Skeletal muscle cell (primary cell): ENCODE measurements at places on chromosomes 11 and 22.
A peak's percentile ranks its signal among the peaks of the same experiment; 100 is the strongest.

DNA sequence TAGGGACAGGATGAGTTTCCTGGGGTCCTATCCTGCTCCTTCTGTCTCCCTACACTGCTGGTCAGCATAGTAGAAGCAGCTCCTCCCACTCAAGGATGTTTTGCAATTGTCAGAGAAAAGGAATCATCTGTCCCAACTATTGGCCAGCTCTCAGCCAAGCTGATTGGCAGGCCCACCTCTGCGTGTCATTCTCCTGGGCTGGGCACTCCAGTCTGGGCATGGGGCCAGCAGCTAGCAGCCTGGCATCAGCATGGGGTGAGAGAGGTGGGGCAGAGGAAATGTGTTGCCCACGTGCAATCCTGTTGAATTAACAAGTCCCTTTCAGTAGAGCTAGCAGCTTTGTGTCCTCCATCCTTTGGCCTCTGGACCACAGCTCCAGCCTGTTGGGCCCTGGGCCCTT, 14.1 kb downstream of the ANKK1 start:
- DNase-seq, result no peak

DNA sequence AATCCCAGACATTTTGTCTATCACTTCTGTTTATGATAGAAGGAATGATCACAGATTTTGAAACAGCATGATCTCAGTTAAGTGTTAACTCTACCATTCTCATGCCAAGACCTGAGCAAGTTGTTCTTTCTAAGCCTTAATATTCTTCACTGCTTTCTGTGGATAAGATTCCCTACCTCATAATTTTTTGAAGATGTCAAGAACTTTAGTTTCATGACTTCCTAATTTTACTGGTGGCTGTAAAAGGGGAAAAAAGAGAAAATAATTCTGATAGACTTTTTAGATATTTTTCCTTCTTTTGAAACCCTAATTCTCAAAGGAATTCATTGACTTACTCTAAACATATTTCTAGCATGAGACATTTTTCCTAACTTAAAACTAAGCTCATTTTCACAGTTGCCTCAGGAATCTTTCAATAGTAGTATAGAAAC, 520.0 kb upstream of the LUZP2 start:
- peak; percentile 39 for DNase-seq

GRCh38 chr11:43410394-43410793, 51.7 kb downstream of the TTC17 start:
- DNase-seq, result no peak

GRCh38 chr11:112294688-112295340, 34.2 kb upstream of the PLET1 start:
- no peak for DNase-seq

GRCh38 chr11:76030286-76030685, 176.0 kb downstream of the WNT11 start:
- DNase-seq, result peak; percentile 53

DNA sequence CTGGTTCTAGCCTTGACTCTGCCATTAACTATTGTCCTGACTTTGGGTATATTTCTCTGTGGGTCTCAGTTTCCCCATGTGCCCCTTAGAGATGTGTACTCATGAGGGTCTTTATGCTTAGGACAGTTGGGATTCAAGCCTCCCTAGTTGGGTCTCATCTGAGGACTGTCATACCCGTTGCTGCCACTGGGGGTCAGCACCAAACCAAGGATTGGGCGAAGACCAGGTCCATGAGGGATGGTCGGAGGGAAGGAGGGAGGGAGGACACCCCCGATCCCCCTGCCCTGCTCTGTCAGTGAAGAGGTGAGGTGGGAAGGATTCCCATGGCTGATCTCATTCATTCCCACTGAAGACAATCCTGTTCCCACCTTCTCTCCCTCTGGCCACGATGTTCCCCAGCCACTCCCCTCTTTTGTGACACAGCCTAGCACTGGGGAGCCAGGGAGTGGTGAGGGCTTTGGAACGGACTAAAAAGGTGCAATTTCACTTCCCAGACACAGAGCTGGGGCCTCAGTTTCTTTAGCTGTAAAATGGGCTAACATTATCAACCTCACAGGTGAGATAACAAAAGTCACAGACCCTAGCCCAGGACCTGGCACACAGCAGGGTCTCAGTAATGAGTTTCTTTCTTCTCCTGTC, 12.4 kb upstream of the KLHL35 start:
- DNase-seq, result no peak

GRCh38 chr11:119774172-119774763, 45.3 kb upstream of the NECTIN1 start:
- DNase-seq, result no peak

DNA sequence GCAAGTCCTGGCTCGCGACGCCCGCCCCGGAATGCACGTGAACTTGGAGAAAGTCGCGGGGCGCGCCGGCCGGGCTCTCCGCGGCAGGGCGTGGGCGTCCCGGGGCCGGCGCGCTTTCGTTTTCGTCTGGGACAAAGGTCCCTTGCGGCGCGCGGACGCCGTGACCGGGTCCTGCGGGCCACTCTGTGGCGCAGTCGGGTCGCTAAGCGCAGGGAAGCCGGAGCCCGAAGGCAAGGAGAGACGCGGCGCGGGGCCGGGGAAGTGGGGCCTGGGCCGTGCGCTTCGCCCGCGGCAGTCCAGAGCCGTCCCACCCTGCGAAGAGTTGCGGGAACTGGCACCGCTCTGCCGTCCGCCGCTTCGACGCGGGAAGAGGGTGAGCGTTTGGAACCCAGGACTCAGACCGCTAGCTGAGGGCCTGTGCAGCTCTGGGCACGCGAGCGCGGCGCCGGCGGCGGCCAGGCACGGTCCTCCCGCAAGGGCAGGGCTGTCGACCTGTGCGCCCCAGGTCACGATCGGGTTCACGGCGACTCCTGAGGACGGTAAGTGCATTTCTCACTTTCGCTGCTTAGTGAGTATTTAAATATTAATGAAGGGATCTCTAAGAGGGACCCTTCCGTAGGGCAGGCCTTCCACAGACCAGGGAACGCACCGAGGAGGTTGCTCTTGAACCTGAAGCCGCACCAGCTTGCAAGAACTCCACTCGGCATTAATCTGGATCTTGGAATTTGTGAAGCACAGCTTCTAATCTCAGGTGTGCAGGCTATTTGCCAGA, 78.0 kb upstream of the PPARA start:
- DNase-seq, result no peak

GRCh38 chr22:23182309-23183060, 2.2 kb downstream of the BCR start:
- DNase-seq, result no peak

GRCh38 chr22:46844606-46845210, 82.3 kb downstream of the TBC1D22A start:
- DNase-seq, result no peak

DNA sequence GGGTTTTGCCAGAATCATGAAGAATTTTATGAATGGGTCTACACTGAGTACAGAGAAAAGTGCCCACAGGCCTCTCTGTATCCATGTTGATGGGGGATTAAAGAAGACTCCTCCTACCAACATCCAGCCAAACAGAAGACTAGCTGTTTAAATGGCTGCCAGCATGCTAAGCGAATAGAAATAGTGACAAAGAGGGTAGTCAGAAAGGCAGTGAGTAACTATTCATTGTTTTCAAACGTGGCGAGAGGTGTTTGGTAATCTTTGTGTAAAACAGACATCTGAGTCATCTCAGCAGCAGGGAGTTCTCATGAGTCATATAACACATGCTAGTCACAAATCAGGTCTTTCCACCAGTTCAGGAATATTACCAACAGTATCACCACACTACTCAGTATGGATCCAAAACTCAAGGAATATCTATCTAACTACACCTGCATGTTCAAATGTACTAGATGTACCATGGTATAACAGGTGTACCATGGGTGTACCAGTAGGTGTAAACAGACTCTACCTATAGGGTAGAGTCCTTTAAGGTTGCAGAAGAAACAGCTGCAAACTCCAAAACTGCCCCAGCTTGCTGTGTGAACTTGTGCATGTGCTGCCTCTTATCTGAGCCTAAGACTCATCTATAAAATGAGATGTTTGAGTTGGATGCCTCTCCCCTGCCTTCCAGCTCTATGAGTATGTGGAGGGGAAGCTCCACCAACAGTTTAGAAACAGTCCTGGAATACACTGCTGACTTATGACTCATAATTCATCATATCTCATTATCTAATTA, 82.0 kb downstream of the SLC1A2 start:
- peak; percentile 96 for DNase-seq

DNA sequence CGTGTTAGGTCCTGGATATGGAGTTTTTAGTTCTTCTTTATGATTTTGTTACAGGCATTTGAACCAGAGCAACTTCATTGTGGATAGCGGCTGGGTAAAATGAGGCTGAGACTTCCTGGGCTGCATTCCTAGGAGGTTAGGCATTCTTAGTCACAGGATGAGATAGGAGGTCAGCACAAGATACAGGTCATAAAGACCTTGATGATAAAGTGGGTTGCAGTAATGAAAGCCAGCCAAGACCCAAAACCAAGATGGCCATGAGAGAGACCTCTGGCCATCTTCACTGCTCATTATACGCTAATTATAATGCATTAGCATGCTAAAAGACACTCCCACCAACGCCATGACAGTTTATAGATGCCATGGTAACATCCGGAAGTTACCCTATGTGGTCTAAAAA, 23.4 kb upstream of the CLMP start:
- no peak for DNase-seq

DNA sequence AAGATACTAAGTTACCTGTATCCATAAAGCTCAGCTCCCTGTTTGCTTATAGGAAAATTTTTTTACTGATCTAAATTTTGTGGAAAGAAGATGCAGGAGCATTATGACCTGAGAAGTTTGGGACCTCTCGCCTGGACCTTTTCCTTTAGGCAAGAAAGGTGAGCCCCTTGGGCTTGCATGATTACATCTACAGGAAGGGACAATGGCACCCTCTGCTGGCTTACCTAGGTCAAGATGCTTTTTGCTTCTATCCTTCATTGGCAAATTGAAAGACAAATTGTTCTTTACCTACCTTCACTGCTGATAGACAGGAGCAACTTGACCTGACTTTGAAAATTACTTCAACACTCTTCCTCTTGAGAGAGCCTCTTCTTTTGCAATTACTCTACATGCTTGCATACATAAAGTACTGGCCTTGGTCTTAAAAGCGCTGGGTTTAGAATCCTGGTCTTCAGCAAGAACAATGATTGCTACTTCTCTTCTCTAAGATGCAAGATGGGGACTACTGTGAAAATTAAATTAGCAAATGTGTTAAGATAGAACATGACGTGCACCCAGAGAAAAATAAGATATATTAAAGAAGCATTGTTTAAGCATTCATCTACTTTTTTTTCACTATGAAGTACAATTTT, 147.2 kb downstream of the TRPC6 start:
- DNase-seq, result no peak

GRCh38 chr11:117701781-117702180, 95.2 kb downstream of the DSCAML1 start:
- DNase-seq, result no peak

DNA sequence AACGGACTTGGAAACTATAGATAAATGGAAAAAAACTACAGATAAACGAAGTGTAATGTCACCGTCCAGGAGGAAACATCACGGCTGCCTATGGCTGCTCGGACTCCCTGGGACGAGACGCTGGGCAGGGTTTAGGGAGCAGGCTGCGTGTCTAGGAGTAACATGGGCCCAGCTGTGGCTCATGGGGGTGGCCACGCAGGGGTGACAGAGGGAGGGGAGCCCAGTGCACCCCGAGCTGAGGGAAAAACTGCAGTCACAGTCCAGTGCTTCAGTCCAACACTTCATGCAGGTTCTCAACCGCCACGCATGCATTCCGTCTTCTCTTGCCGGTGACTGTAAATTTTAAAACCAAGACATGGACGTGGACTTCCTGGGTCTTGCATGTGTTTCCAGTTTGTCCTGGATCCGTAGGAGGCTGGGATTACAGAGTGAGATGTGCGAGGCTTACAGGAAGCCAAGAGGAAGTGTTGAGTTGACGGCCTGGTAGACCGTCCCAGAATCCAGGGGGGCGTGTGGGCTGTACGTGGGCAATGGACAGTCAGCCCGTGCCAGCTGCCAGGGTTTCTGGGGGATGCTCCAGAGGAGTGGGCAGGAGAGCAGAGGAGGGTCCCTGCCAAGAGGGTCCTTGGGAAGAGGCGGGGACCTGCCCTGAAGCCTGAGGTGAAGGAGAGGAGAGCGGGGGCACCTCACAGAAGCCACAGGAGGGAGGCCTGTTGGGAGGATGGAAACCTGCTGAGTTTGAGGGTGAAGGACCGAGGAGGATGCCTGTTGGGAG, 691.4 kb downstream of the BRD1 start:
- no peak for DNase-seq

DNA sequence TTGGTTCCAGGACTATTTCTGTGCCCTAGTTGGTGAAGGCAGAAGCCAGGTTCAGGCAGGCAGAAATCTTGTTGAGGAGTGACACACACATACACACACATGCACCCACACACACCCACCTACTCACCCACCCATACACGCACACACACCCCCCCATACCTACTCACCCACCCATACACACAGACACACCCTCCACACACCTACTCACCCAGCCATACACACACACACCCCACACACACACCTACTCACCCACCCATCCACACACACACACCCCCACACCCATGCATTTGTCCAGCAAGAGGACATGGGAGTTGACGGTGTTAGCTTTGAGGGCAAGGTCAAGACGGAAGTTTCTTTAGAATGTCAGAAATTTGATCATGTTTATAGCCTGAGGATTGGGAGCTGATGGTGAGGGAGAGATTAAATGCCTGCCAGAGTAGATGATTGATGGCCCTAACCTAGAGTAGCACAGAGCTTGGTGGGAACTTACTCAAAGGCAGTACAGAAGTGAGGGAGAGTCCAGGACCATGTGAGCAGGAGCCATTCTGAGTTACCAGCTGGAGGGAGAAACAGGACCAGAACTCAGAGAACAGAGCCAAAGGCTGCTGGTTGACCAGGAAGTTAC, 68.9 kb downstream of the CYB5R2 start:
- DNase-seq, result no peak

DNA sequence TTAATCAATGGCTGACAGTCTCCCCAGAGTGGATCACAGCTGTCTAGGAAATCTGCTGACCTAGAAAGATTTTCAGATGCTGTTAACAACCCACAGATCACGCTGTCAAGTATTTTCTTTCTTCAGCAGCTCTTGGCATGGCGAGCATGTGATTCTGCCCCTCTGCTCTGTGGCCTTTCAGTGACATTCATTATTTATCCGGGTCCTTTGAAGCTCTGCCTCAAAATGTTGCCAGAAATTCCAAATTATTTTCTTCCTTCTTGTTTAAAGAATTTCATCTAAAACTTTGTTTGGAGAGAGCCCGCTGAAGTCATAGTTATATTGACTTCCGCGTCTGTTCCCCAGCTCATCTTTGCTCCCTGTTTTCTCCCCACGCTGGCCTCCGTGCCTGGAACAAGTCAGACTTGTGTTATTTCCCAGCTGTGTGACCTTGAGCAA, 134.1 kb downstream of the COMMD9 start:
- DNase-seq, result no peak

DNA sequence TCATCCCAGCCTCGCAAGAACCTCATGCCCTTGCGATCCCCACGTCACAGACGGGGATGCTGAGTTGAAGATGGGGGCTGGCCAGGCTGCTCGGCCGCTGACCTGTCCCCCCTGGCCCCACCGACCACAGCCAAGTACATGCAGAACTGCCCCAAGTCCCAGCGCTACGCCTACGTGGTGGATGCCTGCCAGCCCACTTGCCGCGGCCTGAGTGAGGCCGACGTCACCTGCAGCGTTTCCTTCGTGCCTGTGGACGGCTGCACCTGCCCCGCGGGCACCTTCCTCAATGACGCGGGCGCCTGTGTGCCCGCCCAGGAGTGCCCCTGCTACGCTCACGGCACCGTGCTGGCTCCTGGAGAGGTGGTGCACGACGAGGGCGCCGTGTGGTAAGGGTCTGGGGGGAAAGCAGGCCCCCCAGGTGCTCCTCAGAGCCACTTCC, 10.0 kb downstream of the MUC5B start:
- DNase-seq, result no peak

- no peak for DNase-seq
Measured at GRCh38 chr11:124920870-124921609, 2.0 kb downstream of the HEPN1 start.

GRCh38 chr11:68096962-68097361, 24.2 kb downstream of the CHKA start:
- DNase-seq, result no peak
